ENCODE measurements at places on chromosomes 4 and X.

- DNase-seq: peak; percentile 47
Measured at GRCh38 chrX:386239-386767, 404 bp downstream of the PPP2R3B start.

- DNase-seq: no peak
Measured at GRCh38 chrX:136450050-136450830, 37.5 kb upstream of the BRS3 start.

GRCh38 chr4:186887291-186887700 is 163.6 kb upstream of the FAT1 start:
- no peak for DNase-seq

DNA sequence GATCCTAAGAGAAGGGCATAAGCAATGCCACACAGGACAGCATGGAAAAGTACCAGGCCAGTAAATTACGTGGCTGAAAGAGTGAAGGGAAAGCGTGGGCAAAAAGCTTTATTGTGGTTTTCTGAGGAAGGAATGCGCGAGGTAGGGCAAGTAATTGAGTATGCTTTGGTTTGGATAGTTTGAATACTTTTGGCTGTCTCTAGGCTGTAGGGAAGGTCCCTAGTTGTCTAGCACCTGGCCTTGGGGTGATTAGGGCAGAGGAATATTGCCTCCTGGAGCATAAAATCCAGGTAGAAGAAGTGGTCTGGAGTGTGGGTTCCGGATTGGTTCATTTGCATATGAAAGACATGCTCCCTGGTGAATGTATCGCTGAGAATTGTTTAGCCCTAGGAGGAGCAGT is 46.4 kb upstream of the NALF2 start:
- no peak for DNase-seq

DNA sequence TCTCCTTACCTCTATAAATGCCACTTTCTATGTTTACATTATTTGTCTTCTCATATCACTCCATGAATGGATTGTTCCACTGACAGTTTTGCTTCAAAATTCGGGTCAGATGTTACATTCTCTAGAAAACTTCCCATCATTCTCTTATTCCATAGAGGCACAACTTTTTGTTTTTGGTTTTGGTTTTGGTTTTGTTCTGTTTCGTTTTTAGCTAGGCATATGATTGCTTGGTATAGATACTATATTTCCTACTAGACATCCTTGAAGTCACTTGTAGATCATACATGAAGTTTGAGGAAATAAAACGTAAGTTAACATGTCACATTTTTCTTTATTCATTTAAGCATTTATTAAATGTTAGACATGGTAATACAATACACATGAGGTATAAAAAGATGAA is 961.0 kb downstream of the PCDH18 start:
- DNase-seq: no peak

GRCh38 chrX:125778261-125778660 is 387.8 kb downstream of the DCAF12L2 start:
- DNase-seq: no peak

All from stimulated activated CD4-positive, alpha-beta T cell treated with anti-CD3 and anti-CD28 coated beads, Interleukin-4, amount 100 ng/mL, for 4 hours (primary cell).